Activated naive CD4-positive, alpha-beta T cell treated with anti-CD3 and anti-CD28 coated beads for 36 hours (primary cell): ENCODE measurements at places on chromosomes 1 and 21. TPM values are rescaled to one million over a fixed set of nuclear protein-coding genes. Genes with fewer than 3 reads are reported as not detected.
A peak's percentile ranks its signal among the peaks of the same experiment; 100 is the strongest.

GRCh38 chr1:18182398-18183160 lies 75.0 kb downstream of the IGSF21 start:
- DNase-seq, result no peak
- H3K27ac ChIP-seq, result no peak overlapping the region
- H3K27me3 ChIP-seq, result peaks cover 18% of the 10 kb centered on the region
- no peaks in the 10 kb centered on the region for H3K4me1 ChIP-seq

Gene NUP210L
- total RNA-seq, result 0.02 TPM

Gene VWA5B1
- total RNA-seq, result not detected

DNA sequence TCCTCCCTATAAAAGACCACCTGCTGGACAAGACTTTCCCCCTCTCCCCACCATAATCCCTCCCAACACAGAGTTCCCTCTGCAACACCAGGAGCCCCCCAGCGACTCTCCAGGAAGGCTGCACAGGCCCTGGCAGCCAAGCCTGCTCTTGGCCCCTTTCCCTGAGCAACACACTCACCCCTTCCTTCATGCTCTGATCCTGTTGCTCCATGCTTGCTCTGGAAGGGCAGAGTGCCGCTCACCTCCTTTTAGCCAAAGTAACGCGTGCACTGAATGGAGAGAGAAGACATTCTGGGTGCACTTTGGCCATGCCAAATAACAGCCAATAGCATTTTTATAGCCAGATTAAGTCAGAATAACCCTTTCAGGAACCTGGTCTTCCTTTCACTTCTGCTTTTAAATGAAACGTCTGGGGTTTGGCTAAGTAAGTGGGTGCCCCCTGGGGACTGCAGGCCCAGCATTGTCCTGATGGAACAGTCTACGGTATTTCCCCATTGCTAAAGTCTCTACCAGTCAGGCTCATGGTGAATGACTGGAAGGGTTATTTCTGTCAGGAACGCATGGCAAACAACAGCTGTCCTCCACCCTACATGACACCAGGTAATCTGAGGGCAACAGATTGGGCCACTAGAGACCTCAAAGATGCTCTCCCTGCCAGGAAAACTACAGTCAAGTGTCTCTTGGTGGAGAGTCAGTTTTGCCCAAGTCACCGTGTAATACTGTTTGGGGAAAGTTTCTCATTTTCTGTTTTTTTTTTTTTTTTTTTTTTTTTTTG lies at the start of gene SLC2A5:
Gene SLC2A5 (minus strand): TSS at position 310 of the 775 bp plus-strand sequence. CDS start 99 bp downstream, at position 211.
- no peaks in the 10 kb centered on the region for H3K36me3 ChIP-seq
- peaks cover 4% of the 10 kb centered on the region for H3K4me1 ChIP-seq
- no peak for DNase-seq

DNA sequence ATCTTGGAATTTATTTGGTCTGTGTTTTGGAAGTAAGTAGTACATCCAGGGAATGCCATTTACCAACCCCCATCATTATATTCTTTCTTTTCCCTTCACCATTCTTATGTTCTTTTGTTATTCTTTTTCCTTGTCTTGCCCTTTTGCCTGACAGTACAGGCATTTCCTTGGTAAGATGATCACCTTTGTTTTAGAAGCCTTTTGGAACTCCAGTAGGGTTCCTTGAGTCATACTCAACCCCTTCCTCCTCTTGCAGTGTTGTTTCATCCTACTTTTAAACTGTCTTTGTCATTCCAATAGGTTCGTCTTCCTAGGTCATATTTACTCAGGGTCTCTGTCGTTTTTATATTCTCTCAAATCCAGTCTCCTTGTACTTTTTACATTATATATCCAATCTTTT lies 9.2 kb downstream of the MRPS21 start:
- DNase-seq, result no peak
- no peaks in the 10 kb centered on the region for H3K27me3 ChIP-seq
- peaks cover 10% of the 10 kb centered on the region for H3K4me1 ChIP-seq
- peak overlapping the region; percentile 20 for H3K27ac ChIP-seq
- no peak overlapping the region for H3K4me3 ChIP-seq
- H3K36me3 ChIP-seq, result peaks cover 37% of the 10 kb centered on the region

GRCh38 chr1:204151552-204152309 lies at the start of gene ETNK2:
TSS of gene ETNK2 (minus strand) at chr1:204152044. CDS start at chr1:204151852, 192 bp downstream.
- no peaks in the 10 kb centered on the region for H3K36me3 ChIP-seq
- peak within 1 kb of the TSS; percentile 66 for H3K4me3 ChIP-seq
- H3K27me3 ChIP-seq, result no peaks in the 10 kb centered on the region
- no peak within 1 kb of the TSS for H3K27ac ChIP-seq
- no peaks in the 10 kb centered on the region for H3K4me1 ChIP-seq

- DNase-seq, result no peak
- H3K4me1 ChIP-seq, result peaks cover 18% of the 10 kb centered on the region
- H3K27me3 ChIP-seq, result no peaks in the 10 kb centered on the region
- H3K4me3 ChIP-seq, result no peak overlapping the region
- H3K36me3 ChIP-seq, result no peaks in the 10 kb centered on the region
Measured at GRCh38 chr1:10064416-10065343, 31.9 kb downstream of the UBE4B start.

DNA sequence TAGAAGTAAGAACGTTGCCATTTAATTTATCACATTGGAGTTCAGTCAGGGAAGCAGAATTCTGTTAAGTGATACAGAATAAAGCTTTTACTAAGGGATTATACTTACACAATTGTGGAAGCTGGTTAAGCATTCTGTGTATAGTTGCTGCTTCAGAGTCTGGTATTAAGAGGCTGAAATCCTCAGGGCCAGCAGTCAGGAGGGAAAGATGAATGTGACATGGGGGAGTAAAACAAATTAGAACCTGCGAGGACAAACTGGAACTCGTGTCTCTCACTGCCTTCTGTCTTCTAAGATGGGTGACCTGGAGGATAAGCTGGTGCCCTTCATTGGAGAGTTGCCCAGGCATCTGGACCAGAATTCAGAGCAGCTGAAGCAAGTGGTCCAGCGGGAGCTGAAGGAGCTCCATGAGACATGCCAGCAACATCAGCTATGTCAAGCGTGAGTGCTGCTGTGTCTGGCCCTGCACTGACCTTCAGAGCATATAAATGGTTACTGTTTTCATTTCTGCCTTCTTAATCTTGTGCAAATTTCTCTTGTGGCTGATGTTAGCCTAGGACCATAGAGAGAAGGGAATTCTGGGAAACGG lies 23.0 kb downstream of the MARK1 start:
- no peak overlapping the region for H3K27ac ChIP-seq
- H3K27me3 ChIP-seq, result peaks cover 20% of the 10 kb centered on the region
- no peaks in the 10 kb centered on the region for H3K36me3 ChIP-seq
- no peak overlapping the region for H3K4me3 ChIP-seq

DNA sequence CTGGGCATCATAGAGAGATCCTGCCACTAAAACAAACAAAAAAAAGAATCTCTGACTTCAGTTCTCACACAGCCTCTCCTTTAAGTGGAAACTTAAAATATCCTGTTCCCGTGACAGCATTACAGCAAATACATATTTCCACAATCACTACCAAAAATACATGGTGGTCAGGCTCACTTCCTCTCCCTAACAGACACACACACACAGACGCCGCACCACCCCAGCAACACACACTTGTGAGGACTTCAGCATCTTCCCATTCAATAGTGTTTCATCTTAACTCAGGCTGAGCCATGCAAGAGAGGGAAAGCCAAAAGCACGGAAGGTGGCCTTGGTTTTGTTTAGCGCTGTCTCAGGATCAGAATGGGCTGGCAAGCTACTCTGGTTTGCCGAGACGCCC lies 21.9 kb downstream of the KIAA1614 start:
- H3K36me3 ChIP-seq, result no peaks in the 10 kb centered on the region
- H3K4me3 ChIP-seq, result no peak overlapping the region
- H3K27me3 ChIP-seq, result peaks cover 4% of the 10 kb centered on the region
- H3K4me1 ChIP-seq, result no peaks in the 10 kb centered on the region

Gene NME7
- total RNA-seq, result 7.1 TPM

DNA sequence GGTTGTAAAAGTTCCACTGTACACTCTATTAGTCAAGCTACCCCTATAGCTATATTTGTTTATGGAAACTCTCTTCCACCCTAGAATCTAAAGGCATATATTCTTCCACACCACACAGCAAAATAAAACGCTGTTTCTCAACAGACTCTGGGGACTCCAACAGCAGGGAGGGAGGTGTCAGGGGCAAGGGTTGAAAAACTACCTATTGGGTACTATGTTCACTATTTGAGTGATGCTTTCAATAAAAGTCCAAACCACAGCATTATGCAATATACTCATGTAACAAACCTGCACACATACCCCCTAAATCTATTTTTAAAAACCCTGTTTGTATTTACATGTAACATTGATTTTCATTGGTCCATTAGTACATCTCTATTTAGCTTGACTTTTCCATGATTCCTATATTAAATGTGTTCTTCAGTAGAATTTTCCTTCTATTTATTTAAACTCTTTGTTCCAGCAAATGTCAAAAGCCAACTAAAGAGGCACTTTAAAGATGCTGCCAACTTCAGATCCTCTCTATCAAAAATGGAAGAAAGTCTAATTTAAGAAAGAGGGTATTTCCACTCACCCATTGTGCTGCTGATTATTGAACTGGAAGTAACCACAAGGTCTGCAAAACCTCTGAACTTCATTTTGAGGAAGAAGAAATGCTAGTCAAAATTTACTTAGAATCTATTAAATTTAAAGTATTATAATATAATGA lies 26.2 kb downstream of the RGS7 start:
- no peak overlapping the region for H3K27ac ChIP-seq
- DNase-seq, result no peak
- H3K4me1 ChIP-seq, result no peaks in the 10 kb centered on the region
- no peak overlapping the region for H3K4me3 ChIP-seq
- H3K27me3 ChIP-seq, result no peaks in the 10 kb centered on the region

DNA sequence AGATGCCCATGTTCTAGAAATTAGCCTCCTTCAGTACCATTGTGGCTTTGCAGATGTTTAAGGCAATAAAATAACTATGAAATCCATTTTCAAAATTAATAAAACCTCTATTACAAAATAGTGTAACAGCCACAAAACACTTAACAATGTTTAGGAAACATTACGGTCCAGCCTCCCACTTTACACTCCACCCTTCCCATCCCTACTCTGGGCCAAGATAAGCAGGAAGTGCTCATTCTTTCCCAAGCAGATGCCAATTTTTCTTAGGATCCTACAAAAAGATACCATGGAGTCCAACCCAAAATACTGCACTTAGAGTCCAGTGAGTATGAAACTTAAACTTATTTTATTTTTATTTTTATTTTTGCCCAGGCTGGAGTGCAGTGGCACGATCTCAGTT lies 150.8 kb downstream of the NR5A2 start:
- H3K27ac ChIP-seq, result no peak overlapping the region
- H3K36me3 ChIP-seq, result no peaks in the 10 kb centered on the region
- no peak overlapping the region for H3K4me3 ChIP-seq
- no peaks in the 10 kb centered on the region for H3K4me1 ChIP-seq

Gene NPHS2
- not detected for total RNA-seq

Gene TMEM51
- total RNA-seq, result 0.15 TPM

DNA sequence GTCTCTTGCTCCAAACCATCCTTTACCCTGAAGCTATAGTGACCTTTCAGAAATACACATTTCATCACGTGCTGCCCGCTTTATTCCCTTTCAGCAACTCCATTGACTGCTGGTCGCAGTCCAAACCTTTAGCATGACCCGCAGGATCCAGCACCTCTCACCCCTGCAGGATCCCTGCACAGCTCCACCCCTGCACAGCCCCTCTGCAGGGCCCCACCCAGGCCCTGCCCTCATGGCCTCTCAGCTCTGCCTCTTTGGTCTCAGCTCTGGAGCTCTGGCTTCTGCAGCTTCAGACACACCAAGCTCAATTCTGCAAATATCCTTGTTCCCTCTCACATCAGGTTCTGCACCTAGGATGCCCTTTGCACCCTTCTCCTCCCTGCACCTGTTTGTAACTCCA lies 264.9 kb upstream of the C1orf174 start:
- H3K4me1 ChIP-seq, result no peaks in the 10 kb centered on the region
- no peaks in the 10 kb centered on the region for H3K36me3 ChIP-seq
- H3K27me3 ChIP-seq, result peaks cover 16% of the 10 kb centered on the region
- no peak overlapping the region for H3K4me3 ChIP-seq

Gene B3GALT2
- not detected for total RNA-seq

Gene CACHD1
- total RNA-seq, result 2.6 TPM

Gene GFI1
- 42.8 TPM for total RNA-seq

DNA sequence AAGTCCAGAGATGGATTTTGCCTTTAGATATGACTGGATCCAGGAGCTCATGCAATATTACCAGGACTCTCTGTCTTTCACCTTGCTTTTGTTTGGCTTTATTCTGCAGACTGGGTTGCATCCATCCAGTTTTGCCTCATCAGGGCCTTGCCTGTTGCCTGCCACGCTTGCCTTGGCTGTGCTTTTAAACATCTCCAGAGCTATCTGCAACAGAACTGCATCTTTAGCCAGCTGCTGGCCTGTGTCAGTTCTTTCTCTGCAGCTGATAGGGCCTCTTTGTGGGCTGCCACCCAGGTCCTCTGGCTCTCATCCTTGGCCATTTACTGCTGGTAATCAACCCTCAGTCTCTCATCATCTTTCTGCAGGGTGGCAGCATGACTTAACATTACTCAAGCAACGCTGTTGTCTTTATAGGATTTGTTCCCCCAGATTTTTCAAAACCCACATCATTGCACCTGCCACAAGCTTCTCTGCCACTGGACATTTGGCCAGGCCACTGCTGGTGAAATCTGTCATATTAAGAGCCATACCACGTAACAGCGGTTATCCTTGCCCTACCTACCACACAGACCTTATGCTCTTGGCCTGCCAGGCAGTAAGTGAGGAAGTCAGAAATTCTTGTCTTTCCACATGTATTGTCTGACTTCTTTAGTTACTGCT lies 24.4 kb upstream of the HUNK start:
- DNase-seq, result no peak
- no peaks in the 10 kb centered on the region for H3K36me3 ChIP-seq
- H3K27ac ChIP-seq, result no peak overlapping the region
- H3K4me3 ChIP-seq, result no peak overlapping the region

GRCh38 chr1:116868385-116868784 lies 41.3 kb upstream of the PTGFRN start:
- no peaks in the 10 kb centered on the region for H3K27me3 ChIP-seq
- H3K27ac ChIP-seq, result no peak overlapping the region
- no peak for DNase-seq

- H3K4me1 ChIP-seq, result peaks cover 3% of the 10 kb centered on the region
- no peaks in the 10 kb centered on the region for H3K27me3 ChIP-seq
- H3K27ac ChIP-seq, result peak overlapping the region; percentile 19
- H3K4me3 ChIP-seq, result no peak overlapping the region
- no peak for DNase-seq
Measured at GRCh38 chr1:154593390-154593789, 14.6 kb downstream of the ADAR start.

Gene TACSTD2
- total RNA-seq, result not detected

DNA sequence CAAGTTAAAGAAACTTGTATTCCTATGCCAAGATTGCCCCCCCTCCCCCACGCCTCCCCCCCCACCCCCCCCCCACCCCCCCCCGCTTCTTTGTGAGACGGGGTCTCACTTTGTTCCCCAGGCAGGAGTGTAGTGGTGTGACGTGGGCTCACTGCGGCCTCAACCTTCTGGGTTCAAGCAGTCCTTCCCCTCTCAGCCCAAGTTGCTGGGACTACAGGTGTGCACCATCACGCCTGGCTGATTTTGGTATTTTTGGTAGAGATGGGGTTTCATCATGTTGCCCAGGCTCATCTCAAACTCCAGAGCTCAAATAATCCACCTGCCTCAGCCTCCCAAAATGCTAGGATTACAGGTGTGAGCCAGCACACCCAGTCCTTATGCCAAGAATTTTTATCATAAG lies 136.6 kb downstream of the POU2F1 start:
- no peaks in the 10 kb centered on the region for H3K27me3 ChIP-seq
- no peak overlapping the region for H3K4me3 ChIP-seq
- no peak for DNase-seq
- H3K27ac ChIP-seq, result no peak overlapping the region

Gene SSBP3
- total RNA-seq, result 55.0 TPM
